ENCODE measurements at places on chromosomes 16 and 17.

DNA sequence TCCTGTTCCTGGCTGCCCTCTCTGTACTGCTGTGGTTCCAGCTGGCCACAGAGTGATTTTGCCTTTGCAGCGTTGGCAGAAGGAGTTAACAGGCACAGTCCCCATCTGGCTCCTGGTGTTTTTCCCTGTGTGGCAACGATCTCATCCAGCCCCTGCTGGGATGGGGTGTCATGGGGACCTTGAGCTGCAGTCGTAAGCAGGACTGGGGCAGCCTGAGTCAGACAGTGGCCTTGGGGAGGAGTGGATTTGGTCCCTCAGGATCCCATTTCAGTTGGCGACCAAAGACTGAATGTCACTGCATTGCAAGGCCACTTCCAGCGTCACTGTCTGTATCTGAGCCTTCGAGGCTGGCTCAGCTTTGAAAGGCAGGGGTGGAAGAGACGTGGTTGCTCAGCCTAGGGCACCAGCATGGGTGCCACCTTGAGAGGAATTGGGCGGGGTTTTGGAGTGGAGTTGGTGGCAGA is 11.9 kb downstream of the TMEM94 start:
- DNase-seq, result no peak

- DNase-seq, result no peak
These were observed 126.4 kb downstream of the USP22 start for GRCh38 chr17:20916383-20916782.

DNA sequence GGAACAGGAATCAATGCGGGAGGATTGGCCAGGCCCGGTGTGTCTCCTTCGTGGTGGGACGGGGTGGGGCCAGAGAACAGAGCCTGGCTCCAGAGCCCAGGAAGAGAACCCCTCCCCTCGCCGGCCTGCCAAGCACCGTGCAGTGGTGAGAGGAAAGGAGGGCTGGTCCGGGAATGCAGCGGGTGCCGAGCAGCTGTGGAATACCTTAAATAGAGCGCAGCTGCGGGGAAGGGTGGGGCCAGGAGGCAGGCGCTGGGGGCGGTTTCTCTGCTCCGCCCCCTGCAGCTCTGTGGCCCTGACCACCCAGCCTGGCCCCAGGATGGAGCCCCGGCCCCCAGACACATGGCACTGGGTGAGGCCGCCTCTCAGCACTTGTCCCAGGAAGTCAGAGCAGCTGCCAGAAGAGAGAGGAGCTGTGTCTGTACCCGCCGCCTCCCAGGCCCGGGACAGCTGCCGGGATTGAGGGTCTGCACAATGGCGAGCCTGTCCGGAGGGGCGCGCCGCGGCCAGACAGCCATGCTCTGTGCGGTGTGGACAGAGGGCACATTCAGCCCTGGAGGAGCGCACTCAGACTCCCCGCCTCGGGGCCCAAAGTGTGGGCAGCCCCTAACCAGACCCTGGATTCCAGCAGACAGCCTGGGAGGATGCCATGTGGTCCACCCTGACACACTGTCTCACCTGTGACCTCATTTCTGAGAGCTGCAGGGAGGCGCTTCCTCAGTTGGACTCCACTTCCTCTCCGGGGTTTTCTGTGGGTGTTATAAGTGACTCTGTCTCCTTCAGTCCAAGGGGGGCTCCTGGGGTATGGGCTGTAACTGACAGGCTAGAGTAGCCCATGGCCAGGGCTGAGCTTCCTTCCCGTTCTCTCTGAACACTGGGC is 268.8 kb downstream of the SEC14L1 start:
- no peak for DNase-seq

GRCh38 chr16:53404959-53405358 is 29.3 kb upstream of the RBL2 start:
- DNase-seq, result no peak

DNA sequence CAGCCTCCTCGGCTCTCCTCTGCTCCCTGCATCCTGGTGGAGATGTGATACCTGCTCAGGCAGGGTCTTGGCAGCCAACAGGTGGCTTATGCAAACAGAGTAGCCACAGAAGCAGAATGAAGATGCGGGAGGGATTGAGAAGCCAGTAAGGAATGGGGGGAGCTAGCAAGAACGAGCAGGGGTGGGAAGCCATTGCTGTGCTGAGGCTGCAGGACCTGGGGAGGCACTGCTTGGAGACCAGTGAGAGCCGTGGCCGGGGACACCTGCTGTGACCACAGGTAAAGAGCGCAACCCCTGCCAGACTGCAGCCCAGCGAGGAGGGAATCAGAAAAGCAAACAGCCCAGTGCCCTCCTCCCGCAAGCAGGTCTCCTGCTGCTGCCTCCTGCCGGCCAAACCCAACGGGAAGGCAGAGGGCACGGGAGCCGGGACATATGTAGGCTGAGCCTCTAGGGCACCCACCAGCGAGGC is 14.7 kb downstream of the AIPL1 start:
- no peak for DNase-seq

GRCh38 chr17:46154151-46154816 is 38.9 kb downstream of the KANSL1 start:
- no peak for DNase-seq

- DNase-seq, result no peak
These were observed 27.3 kb downstream of the NUP85 start for GRCh38 chr17:75232786-75233185.

- DNase-seq, result no peak
These were observed 9.3 kb downstream of the ARRB2 start for GRCh38 chr17:4719684-4720221.

DNA sequence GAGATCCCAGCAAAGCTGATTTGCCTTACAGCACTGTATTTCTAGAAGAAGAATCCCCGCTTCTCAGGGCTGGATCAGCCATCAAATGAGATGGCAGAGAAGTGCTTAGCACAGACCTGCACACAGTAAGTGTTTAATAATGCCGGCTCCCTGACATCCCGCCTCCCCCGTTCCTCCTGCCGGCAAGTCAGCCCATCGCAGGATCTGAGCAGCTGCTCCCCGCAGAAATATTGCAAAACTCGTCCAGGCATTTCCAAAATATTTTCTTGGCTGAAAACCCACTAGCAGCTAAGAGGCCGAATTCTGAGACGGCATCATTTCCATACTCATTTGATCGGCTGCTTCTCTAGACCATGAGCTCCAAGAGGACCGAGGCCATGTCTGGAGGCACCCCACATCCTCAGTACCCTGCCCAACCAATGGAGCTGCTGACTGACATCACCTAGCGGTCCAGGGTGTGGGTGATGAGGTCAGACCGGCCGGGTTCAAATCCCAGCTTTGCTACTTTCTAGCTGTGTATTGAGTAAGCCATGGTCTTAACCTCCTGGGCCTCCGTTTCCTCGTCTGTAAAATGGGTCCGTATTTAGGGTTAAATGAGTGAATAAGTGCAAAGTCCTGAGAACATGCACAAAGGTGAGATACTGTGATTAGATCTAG is 251.5 kb downstream of the KATNIP start:
- no peak for DNase-seq

- DNase-seq, result peak; percentile 9
These were observed 1.1 kb downstream of the CREBBP start for GRCh38 chr16:3879258-3879886.

- DNase-seq, result no peak
These were observed 22.0 kb downstream of the STX8 start for GRCh38 chr17:9553596-9553995.

- no peak for DNase-seq
These were observed 46.8 kb downstream of the MRPS23 start for GRCh38 chr17:57803021-57803420.

DNA sequence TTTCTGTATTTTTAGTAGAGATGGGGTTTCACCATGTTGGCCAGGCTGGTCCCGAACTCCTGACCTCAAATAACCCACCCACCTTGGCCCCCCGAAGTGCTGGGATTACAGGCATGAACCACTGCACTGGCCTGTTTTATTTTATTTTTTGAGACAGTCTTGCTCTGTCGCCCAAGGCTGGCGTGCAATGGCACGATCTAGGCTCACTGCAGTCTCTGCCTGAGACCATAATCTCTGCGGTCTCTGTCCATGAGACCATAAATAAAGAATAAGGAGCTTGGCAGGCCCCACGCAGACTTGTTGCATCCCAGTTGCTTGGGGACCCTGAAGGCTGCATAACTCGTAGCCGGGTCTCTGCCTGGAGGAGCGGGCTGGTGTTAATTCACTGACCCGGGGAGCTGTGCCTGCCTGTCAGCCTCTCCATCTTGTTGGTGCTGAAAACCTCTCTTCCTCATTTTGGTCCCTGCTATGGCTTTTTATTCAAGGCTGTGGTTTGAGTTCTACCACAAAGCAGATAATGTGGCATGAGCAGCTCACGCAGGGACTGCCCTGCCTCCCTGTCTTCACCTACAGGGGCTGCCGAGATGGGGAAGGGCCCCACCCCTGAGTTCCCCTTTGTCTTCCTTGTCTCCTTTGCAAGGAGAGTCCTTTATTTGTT is 82.1 kb downstream of the MSI2 start:
- no peak for DNase-seq

- no peak for DNase-seq
These were observed 1.6 kb downstream of the STAC2 start for GRCh38 chr17:39223907-39224777.

DNA sequence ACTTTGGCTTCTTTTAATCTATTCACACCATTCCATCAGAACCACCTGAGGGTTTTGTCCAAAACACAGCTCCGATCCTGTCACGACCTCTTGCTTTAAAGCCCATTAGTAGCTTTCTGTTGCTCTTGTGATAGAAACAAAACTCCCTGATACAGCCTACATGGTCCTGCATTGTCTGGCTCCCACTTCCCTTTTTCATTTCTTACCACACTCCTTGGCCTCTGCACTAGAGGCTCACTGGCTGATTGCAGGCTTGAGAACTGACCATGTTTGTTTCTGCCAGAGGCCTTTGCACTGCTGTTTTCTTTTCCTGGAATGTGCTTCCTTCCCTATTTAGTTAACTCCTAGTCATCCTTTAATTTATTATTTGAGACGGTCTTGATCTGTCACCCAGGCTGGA is 23.7 kb downstream of the IST1 start:
- DNase-seq, result no peak

- peak; percentile 27 for DNase-seq
These were observed 7.5 kb downstream of the NFE2L1 start for GRCh38 chr17:48055531-48056245.

DNA sequence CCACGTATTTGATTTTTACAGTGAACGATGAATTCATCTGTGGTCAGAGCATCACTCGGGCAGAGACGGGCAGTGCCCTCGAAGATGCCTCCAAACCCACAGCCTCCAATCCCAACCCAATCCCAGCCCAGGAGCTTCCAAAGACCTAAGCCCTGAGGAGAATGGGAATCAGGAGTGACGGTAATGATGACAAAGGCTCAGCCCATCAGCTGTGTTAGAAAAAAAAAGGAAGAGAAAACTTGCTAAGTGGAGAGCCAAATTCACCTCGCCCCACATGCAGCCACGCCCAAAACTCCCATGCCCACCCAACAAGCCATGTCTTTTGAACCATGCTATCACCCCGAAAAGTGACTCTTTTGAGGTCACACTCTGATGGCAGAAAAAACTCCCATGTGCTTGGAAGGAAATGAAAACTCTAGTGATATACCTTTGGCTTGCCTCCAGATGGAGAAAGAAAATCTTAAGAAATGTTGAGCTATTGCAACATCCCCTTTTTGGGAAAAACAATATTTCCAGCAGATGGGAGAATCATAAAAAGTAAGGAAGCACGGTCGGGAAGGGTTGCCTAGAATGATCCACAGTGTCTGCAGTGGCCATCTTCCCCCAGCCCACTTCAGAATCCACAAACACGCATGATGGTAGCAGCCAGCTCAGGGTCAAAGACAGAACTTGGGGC is 37.7 kb downstream of the XYLT1 start:
- no peak for DNase-seq

GRCh38 chr16:324451-325334 is 27.8 kb downstream of the AXIN1 start:
- DNase-seq, result peak; percentile 52
